Amniotic stem cell (primary cell): ENCODE measurements at places on chromosomes 1 and 21.

DNA sequence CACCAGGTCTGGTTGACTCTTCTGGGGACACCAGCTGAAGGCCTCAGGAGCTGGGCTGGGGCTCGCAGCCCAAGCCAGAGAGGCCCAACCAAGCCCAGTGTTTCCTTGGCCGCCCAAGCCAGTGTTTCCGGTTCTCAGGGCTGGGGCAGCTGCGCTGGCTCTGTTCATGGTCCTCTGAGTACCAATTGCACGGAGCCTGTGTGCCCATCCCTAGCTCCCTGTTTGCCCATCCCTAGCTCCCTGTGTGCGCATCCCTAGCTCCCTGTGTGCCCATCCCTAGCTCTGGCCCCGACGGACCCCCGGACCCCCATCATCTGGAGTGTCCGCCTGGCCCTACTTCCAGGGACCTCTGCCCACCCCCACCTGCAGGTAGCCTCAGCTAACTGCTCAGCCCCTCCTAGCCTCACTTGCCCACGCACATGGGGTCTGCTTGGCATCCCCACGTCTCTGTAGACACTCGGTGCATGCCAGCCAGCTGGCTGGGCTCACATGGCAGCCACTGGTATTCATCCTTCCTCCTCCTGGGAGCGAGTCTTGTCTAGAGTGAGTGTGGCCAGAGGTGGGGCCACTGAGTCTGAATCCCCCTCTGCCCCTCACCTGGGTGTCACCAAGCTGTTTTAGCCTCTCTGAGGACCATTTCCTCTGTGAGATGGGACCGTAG lies 64.0 kb downstream of the WNT9A start:
- DNase-seq: no peak

GRCh38 chr1:193549081-193549480 lies 362.7 kb upstream of the B3GALT2 start:
- DNase-seq: no peak

- no peak for DNase-seq
These were observed 206.3 kb downstream of the KCNT2 start for GRCh38 chr1:196401891-196402290.

DNA sequence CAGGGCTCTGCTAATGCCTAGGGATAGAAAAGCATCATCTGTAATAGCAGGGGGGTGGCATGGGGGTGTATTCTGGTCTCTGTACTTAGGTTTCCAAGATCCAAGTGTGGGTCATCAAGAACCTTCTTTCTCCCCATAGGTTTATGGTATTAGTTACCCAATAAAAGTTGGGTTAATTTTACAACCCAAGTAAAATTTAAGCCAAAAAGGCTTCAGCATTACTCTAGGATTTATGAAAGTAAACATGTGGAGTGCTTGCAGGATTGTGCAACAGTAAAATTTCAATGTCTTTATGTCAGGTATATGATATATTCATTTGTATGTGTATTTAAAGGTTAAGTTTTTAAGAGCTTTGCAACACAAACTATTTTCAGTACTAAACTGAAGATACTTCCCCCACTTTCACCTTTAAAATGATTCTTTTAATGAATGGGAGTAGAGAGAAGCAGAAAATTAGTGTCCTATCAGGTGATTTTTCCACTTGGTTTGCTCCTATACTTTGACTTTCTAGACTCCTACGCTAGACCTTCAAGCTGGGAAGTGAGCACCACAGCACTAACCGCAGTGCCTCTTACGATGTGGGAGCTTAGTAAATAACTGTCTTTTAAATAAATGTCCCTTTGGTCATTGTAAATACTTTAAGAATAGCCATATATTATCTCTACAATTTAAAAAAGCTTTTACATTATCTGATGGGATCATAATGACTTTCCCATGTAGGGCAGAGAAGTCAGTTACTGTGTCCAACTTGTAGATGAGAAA lies 67.8 kb upstream of the UBE2U start:
- no peak for DNase-seq

DNA sequence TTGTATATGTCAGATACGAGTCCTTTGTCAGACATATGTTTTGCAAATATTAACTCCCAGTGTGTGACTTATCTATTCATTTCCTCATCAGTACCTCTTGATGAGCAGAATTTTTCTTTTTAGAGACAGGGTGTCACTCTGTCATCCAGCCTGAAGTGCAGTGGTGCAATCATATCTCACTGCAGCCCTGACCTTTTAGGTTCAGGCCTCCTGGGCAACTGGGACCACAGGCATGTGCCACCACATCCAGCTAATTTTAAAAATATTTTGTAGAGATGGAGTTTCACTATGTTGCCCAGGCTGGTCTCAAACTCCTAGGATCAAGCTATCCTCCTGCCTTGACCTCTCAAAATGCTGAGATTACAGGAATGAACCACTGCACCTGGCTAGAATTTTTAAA lies 93.0 kb downstream of the HLCS start:
- DNase-seq: no peak

GRCh38 chr1:244100704-244101453 lies 49.8 kb downstream of the ZBTB18 start:
- no peak for DNase-seq

- no peak for DNase-seq
These were observed 3.4 kb downstream of the RUNX1 start for GRCh38 chr21:35045542-35046262.

- DNase-seq: peak; percentile 41
These were observed 379.2 kb upstream of the ADAMTS5 start for GRCh38 chr21:27346041-27346448.

- no peak for DNase-seq
These were observed 1.3 kb downstream of the CRTC2 start for GRCh38 chr1:153956997-153957715.

DNA sequence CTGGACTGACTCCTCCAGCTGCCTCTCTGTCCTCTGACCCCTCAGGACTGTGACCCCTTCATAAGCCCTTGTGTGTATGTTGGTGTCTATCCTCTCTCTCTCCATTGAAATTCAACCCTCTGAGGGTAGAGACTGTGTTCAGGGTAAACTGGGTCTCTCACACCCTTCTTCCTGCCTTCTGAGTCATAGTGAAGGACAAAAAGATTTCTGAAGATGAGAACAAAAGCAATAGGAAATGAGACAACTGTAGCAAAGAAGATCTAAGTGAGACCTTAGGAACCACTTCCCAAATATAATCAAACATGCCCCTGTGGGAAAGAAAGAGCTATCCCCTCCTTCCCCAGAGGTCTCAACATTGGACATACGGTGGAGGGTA lies 16.9 kb downstream of the NUAK2 start:
- DNase-seq: no peak

DNA sequence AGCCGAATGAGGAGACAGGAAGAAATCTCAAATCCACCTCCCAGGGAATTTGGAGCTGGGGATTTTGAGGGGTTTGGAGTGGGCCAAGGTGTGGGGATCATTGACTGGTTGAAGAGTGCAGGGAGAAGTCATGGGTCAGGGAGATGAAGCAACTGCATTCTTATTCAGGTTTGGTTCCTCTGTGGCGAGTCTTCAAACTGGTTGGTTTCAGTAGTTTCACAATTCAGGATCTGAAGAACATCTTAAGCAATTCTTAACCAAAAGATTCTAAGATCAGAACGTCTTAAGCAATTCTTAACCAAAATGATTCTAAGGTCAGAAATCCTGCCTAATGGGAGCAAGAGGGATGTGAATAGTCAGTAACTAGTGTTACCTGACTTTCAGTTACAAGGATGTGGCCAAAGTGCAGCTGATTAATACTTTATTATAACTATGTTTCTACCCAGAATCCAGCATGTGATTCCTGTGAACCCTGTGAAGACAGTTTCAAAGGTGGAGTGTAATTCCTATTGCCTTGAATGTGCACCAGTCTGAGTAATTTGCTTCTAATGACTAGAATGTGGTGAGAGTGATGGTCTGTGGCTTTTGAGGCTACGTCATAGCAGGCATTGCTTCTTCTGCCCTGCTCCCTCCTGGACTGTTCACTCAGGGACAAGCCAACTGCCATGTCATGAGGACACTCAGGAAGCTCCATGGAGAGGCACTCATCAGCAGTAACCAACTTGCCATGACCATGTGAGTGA lies 61.2 kb downstream of the OLFML3 start:
- DNase-seq: no peak

DNA sequence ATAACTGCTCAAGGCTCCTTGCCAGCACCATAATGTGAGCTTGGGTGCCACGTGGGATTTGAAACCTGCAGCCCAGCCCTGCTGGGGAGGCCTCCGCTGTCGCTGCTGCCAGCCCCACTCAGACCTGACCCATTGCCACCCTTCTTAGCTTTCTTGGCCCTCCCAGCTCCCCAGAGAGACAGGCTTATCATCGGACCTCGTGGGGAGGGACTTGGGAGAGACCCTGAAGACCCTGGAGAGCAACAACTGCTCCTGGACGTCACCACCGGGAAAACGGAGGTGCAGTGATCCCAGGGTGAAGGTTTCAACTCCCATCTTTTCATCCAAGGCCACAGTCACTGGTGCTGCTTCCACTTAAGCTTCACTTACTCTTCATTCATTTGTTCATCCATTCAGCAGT lies 596.1 kb downstream of the PTPRU start:
- DNase-seq: no peak

GRCh38 chr1:31798086-31798432 lies 17.8 kb downstream of the SPOCD1 start:
- no peak for DNase-seq

DNA sequence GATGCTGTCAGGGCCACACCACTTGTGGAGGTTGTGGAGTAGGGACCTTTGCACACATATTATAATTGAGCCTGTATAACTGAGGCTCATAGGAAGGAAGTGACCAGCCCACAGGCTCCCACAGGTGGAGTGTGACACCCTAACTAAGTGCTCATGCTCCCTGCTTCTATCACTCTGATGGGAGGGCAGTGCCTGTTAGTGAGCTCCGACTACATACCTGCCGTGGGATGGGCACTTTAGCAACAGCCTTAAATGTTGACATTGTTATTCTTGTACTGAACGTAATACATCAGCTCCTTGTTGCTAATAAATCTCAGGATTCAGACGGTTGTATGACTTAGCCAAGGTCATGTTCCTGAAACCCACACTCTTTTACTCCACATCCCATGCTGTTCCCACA lies 58.0 kb downstream of the BEND5 start:
- DNase-seq: no peak

DNA sequence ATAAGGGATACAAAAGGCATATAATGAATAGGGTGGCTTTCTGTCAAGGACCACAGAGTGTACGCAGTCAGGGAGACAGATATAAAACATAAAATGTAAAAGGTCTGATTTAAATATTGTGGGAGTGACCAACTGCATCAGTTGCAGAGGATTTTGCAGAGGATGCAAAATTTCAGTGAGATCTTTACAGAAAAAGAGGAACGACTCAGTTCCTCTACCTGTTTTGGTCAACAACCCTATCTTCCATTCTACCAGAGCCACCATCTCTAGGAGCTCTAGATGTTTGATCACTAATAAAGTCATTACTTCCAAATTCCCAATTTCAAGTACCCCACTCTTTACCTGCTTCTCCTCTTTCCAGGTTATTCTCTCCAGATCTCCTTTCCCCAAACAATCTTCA lies 16.5 kb downstream of the SOD1 start:
- no peak for DNase-seq

DNA sequence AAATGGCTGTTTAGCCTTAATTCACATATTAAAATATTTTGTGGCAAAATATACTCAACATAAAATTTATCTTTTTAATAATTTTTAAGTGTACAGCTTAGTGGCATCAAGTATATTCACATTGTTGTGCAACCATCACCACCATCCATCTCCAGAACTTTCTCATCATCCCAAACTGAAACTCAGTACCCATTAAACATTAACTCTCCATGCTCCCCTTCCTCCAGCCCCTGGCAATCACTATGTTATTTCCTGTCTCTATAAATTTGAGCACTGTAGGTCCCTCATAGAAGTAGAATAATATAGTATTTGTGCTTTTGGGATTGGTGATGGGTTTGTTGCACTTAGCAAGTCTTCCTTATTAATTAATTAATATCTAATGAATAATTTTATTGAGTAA lies 29.4 kb downstream of the CCN1 start:
- no peak for DNase-seq

GRCh38 chr1:1622010-1622787 lies 6.9 kb downstream of the MIB2 start:
- no peak for DNase-seq

GRCh38 chr1:62037274-62037673 lies 157.4 kb upstream of the L1TD1 start:
- DNase-seq: no peak

GRCh38 chr1:156283521-156283920 lies 604 bp upstream of the TMEM79 start:
- DNase-seq: no peak

DNA sequence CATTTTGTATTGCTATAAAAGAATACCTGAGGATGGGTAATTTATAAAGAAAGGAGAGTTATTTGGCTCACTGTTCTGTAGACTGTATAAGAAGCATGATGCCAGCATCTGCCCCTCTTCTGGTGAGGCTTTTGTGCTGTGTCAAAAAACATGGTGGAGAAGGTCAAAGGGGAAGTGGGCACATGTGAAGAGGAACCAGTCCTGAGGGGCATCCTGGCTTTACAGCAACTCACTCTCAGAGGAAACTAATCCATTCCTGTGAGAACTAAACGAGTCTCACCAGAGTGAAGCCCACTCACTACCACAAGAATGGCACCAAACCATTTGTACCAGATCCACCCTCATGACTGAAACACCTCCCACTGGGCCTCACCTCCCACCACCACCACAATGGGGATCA lies 18.8 kb upstream of the SELP start:
- no peak for DNase-seq

- DNase-seq: no peak
These were observed 18.7 kb downstream of the LRRC8D start for GRCh38 chr1:89839516-89839915.

DNA sequence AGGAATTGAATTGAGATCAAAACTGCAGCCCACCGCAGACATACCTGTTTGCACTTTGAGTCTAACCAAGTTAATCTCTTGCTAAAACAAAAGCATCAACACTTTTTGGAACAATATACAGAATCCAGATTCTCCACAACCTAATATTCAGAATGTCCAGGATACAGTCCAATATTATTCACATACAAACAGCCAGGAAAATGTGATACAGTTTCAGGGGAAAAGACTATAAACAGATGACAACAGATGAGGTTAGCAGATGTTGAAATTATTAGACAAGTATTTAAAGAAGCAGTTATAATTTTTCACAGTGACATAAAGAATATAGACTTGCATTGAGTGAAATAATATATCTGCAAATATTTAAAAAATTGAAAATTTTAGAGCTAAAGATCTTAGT lies 678.1 kb upstream of the CXADR start:
- no peak for DNase-seq
